OCI-LY7 (cell line): ENCODE measurements at places on chromosomes 7 and 10. TPM values are rescaled to one million over a fixed set of nuclear protein-coding genes. Genes with fewer than 3 reads are reported as not detected.

DNA sequence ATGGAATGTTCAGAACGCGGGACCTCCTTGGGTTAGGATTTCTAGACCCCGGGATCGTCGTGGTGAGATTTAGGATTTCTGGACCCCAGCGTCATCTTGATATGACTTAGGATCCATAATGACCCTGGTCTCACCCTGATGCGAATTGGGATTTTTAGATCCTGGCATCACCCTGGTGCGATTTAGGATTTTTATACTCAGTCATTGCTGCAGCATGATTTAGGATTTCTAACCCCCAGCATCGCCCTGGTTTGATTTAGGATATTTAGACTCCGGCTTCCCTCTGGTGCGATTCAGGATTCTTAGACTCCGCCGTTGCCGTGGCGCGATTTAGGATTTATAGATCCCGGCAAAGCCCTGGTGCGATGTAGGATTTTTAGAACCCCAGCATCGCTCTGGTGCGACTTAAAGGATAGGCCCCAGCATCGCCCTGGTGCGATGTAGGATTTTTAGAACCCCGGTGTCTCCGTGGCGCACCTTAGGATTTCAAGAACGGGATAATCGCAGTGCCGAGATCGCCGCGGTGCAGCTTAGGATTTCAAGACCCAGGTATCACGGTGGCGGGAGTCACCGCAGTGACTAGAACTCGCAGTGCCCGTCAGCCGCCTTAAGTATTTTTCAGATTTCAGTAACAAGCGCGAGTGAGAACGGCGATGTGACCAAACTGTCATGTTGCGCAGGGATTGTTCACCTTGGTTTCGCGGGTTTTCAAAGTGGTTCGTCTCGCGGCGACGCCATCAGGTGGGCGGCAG, 814 bp downstream of the MEST start:
- DNase-seq, result no peak

DNA sequence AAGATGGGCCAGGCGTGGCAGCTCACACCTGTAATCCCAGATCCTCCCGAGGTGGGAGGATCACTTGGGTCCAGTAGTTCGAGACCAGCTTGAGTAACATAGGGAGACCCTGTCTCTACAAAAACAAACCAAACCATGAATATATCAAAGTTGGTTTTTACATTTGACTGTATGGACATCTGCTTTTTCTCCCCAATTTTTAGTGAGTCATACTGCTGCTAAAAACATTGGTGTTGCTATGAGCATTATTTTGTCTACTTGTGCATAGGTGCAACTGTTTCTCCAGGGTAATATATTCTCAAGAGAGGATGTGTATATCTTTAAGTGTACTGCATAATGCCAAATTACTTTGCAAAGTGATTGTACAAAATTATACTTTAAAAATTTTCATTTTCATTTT, 769 bp upstream of the TMEM248 start:
- DNase-seq, result no peak

DNA sequence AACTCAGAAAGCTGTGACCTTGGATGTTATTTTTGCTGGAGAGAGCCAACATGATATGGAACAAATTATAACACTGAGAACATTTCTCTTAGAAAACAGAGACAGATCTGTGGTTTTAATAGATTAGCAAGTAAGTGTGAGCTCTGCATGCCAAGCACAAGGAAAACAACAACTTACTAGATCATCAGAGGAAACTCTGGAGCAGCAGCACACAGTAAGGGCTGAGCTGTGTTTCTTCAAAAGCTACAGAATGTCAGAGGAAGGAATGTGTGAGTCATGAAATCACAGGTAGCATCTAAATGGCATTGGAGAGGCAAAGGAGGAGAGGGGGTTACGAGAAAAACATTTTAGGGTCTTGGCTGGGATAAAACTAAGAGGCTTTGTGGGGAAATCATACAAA, 283.4 kb upstream of the FZD8 start:
- DNase-seq, result no peak

GRCh38 chr7:14177876-14178275, 188.4 kb upstream of the ETV1 start:
- DNase-seq, result no peak

GRCh38 chr7:129136887-129137642, 7.4 kb upstream of the TSPAN33 start:
- DNase-seq, result peak; percentile 81

- DNase-seq, result no peak
Measured at GRCh38 chr10:509361-510102, 179.9 kb downstream of the DIP2C start.

DNA sequence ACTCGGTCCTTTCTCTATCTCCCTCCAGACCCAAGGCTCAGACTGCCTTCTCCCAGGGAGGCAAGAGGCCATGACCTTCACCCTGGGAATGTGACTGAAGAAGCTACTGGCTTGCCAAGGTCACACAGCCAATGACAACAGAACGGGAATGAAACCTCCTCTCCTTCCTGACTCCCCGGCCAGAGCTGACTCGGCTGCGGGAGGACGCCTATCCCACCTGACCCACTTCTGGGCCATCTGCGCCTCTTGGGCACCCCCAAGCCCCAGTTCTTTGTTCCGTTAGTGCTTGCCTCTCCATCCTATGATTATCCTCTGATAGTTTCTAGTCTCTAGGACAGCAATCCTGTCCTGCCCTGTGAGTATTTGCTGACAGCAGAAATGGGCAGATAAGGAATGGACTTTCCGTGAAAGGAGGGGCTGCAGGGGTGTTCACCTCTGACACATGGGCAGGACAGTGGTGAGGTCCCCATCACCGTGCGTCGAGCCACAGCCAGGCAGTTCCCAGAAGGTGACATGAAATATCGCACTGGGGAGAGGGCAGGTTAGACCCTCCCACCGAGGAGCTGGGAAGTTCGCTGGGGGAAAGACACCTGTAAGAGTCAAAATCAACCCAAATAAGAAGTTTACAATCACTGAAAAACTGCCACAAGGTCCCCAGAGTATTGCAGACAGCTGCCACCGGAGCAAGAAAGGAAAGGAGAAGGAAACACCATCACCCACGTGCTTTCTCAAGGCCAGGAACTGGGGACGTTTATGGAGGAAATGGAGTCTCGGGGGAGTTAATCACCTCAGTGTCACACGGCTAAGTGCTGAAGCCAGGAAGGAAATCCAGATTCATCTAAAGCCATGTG, 63.0 kb downstream of the INSIG1 start:
- peak; percentile 50 for DNase-seq

GRCh38 chr10:3714967-3715366, 70.0 kb downstream of the KLF6 start:
- DNase-seq, result no peak

GRCh38 chr7:120792861-120793130, 65.1 kb downstream of the TSPAN12 start:
- no peak for DNase-seq

- DNase-seq, result peak; percentile 65
Measured at GRCh38 chr7:7424151-7424873, 111.4 kb downstream of the COL28A1 start.

GRCh38 chr10:13099144-13099665, 758 bp upstream of the OPTN start:
- peak; percentile 50 for DNase-seq

- no peak for DNase-seq
Measured at GRCh38 chr10:62788861-62789467, 15.6 kb upstream of the ADO start.

DNA sequence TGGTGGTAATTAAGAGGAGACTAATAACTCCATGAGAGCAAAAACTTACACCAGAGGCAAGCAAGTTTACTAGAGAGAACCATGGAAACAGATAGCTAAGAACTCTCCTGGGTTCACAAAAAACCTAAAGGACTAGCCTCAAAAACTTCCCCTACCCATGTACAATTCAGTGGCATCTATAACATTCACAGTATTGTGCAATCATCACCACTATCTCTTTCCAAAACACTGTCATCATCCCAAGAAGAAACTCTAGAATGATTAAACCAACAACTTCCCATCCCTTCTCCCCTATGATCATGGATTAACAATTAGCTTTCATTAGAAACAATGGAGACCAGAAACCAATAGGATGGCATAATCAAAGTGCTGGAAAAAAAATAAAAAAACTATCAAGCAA, 1038.3 kb downstream of the LRMDA start:
- DNase-seq, result no peak

DNA sequence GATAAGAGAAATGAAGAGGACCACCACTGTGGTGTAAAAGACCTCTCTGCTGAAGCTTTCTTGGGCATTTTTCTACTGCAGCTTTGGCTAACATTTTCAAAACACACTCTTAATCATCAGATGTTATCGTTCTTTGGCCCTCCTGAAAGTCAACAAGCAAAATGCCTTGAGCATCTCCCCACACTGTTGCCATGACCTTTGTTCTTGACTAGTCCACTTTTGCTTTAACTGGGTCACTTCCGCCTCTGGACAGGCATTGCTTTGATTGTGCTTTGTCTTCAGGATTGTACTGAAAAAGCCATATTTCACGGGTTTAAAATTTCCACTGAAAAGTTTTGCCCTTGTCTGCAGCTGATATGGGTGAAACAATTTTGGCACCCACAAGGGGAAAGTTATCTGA, 107.8 kb upstream of the CXCL12 start:
- DNase-seq, result no peak

GRCh38 chr7:135792363-135792668, 43.7 kb upstream of the FAM180A start:
- DNase-seq, result no peak

The LRRC27 gene
- total RNA-seq, result 16.1 and 17.3 TPM in 2 replicates

The TRIM56 gene
- 47.3 and 51.9 TPM in 2 replicates for total RNA-seq

The HOXA9 gene
- not detected in 2 replicates for total RNA-seq

The ADAM12 gene
- not detected in 2 replicates for total RNA-seq

The TFAM gene
- total RNA-seq, result 79.5 and 94.6 TPM in 2 replicates

The INHBA gene
- total RNA-seq, result not detected in 2 replicates

The GSDME gene
- 33.0 and 47.0 TPM in 2 replicates for total RNA-seq
